ENCODE measurements at places on chromosomes 12 and 14. TPM values are rescaled to one million over a fixed set of nuclear protein-coding genes. Genes with fewer than 3 reads are reported as not detected.

The SLC15A5 gene
- not detected for total RNA-seq

The FIGNL2 gene
- not detected for total RNA-seq

The BIN2 gene
- 6.4 TPM for total RNA-seq

The PYM1 gene
- total RNA-seq: 25.8 TPM

The GALNT16 gene
- 5.2 TPM for total RNA-seq

The ITGB7 gene
- total RNA-seq: 3.7 TPM
